ENCODE measurements at places on chromosomes 4 and X.
A peak's percentile ranks its signal among the peaks of the same experiment; 100 is the strongest.

DNA sequence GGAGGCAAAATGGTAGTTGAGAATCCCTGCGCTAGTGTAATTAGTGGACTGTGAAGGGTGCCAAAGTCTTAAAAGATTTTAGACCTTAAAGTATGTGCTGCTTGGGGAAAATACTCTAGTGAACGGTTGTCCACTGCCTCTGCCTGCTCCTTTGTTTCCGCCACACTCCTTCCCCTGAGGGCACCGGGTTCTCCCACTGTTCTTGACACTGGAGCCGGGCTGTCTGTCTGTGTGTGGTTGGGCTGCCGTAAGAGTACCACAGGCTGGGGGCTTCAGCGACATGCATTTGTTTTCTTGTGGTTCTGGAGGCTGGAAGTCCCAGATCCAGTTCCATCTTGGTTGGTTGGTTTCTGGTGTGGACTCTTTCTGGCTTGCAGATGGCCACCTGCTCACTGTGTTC is 76.2 kb downstream of the CLDN34 start:
- DNase-seq, result no peak

DNA sequence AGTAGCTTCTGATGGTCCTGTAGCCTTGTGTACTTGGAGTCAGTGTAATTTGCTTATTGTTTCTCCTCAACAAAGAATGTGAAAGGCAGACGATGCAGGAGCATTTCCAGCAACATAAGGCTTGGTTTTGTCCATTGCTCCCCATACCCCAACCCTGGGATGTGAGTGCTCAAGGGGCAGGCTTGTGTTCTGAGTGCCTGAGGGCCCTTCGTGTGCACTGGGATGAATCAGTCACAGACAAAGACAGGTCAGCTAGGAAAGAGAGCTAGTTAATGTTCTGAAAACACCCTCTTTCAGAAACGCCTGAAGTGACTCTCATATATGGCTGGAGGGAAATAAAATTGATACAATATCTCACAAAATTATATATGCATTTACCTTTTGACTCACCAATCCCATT is 59.1 kb downstream of the PRPS1 start:
- DNase-seq, result no peak

DNA sequence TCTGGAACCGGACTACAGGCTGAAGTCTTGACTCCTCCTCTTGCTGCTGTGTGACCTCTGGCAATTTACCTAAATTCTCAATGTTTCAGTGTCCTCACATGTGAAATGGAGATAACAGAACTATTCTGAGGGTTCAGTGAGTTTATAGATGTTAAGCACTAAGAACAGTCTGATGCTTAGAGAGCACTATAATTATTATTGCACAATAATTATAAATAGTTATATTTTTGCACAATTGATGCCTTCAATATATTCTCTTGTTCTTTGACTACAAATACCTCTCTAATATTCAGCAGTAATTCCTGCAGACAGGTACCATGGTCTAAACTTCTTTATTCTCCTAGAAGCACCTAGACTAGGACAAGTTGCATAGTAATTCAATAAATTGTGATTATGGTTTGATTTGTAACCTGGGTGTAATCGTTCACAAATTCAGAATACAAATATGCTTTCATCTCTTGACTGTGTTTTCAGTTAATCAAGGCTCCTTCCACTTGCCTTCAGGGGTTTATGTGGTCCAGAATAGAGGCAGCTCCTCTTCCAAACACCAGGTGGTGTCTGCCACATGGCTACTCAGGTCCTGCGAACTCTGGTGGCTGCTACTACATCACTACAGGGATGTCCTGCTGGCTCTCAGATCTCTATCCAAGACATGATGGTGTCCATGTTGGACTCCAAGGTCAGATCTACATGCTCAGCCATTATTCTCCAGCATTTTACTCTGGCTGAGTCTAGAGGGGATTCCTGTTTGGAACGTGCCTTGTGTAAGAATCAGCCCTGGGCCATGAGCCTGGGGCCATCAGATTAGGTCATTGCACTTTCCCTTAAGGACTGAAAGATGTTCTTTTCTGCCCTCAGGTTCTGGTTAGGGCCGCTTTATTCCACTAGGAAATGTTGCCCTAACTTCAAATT is 103.4 kb downstream of the QRFPR start:
- DNase-seq, result no peak

DNA sequence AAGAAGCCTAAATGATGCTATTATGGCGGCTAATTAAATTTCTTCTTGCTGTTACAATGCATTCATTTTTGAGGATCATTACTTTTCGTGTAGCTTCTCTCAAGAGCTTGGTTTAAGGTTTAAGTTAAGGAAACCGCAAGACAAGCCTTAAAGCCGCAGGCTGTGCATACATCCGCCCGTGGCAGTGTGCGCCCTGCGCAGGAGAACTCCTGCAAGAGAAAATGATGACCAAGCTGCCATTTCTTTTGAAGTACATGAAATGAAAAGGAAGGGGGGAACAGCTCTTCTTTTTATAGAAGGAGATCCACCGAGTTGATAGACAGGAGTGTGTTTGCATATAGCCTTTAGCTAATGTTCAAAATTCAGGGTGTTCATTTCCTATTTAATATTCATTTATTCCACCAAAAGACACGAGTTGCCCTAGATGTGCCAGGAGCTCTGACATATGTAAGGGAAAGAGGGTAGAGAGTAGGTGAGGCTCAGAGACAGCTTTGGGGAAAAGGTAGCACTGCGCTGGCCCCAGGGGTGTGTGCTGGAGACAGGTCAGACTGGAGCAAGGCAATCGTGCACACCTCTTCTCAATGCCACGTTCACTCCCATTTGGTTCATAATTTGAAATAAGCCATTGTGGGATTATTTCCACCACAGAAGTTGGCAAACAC is 112.1 kb upstream of the LDB2 start:
- DNase-seq, result peak; percentile 22

- no peak for DNase-seq
Observed at GRCh38 chrX:39974270-39974669, 123.5 kb downstream of the BCOR start.

- DNase-seq, result no peak
Observed at GRCh38 chr4:185515248-185515647, 20.1 kb downstream of the PDLIM3 start.

GRCh38 chr4:119977076-119977940 is 89.3 kb downstream of the MAD2L1 start:
- DNase-seq, result no peak

DNA sequence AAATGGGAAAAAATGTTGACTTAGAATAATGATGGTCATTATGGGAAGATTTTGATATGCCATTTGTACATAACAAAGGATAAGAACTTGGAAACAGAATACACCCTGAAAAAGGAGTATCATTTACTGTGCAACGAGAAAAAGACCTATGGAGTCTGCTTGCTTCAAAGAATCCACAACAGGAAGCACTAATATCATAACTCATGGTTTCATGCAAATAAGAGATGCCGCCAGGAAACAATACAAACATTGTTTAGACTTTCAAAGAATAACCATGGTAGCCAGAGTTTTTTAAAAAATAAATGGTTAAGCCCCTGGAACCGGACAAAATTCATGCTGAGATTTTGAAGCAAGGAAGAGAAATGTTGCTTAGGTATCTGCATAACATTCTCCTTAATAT is 139.9 kb upstream of the ETNPPL start:
- no peak for DNase-seq

DNA sequence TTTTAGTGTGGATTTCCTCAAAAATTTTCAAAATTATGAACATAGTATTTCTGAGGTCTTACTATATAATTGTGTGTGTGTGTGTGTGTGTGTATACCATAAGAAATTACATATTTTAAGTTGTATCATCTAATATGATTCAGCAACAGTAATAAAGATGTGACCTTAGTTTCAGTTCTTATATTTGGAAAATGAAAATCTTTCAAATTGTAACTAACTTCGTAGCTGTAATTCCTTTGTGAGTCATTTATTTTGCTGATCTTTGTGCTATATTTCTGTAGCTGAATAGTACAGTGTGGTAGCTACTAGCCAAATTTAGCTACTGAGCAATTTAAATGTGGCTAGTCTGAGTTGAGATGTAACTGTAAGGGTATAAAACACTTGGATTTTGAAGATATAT is 116.4 kb downstream of the RAP1GDS1 start:
- no peak for DNase-seq

- no peak for DNase-seq
Observed at GRCh38 chrX:108270739-108271396, 167.4 kb downstream of the COL4A6 start.

- no peak for DNase-seq
Observed at GRCh38 chrX:39982948-39983347, 114.8 kb downstream of the BCOR start.

DNA sequence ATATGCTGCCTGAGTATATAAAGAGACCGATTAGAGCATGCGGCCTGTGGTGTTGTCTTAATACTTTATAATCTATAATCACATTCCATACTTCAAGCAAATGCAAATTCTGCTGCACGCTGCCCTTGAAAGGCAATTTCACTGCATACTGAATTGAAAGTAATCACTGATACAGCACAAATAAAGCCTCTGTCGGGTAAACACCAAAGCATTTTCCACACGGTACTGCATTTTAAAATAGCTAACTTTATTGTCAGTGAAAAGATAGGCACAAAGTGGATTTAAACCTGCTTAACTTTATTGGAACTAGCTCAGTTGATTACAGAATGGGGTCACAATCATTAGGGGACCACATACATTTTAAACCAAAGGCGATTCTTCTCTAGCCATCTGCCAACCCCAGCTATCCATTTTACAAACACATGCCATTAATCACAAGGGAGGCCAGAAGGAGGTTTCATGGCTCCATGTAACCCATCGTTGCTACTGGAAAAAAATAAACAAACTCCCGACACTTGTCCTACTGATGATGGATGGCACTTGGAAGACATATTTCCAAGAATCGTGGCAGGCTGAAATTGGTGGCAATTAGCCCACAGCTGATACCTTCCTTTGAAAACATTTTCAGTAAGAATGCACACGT is 65.9 kb downstream of the AMOT start:
- DNase-seq, result no peak

- DNase-seq, result no peak
Observed at GRCh38 chrX:64885850-64886249, 90.4 kb downstream of the ZC4H2 start.

GRCh38 chr4:139872274-139872673 is 206.7 kb downstream of the MGST2 start:
- no peak for DNase-seq

DNA sequence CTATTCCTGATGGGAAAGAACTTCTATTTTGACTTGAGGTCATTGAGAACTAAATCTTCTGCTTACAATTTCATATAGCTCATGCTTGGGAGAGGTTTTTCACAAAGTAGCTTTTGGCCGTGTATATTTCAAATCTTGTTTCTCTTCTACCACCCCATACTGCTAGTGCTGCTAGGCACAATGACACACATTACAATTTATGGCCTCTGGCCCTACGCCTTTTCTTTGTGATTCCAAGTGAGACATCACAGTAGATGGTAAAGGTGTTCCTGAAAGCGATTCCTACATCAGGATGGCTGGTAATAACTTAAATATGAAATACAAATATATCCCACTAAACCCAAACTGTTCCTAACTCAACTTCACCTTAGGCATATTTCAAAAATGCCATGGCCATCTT is 101.1 kb downstream of the ATXN3L start:
- no peak for DNase-seq

DNA sequence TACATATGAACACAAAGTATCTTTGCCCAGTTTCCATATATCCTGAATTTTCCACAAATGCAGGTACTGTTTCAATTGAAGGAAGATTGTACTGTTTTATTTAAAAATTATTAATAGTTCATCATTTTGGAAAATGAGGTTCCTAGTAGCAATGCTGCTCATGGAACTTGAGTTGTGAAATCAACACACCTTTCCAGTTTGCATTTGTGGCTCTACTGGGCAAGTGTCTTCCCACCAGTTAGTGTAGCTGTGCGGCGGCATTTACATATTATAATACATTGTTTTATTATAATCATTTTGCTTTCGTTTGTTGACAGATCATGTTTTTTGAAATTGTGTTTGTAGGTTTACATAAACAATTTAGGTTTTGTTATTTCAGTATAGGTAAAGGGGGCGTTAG is 2.0 kb upstream of the DDX3X start:
- no peak for DNase-seq
